Melanocyte of skin (primary cell): ENCODE measurements at places on chromosomes 7 and 10. TPM values are rescaled to one million over a fixed set of nuclear protein-coding genes. Genes with fewer than 3 reads are reported as not detected.

The OR2A5 gene
- total RNA-seq: not detected in 2 replicates

The GLUD1 gene
- total RNA-seq: 114 and 203 TPM in 2 replicates

The RBM20 gene
- 0.34 and 0.36 TPM in 2 replicates for total RNA-seq

The STRIP2 gene
- total RNA-seq: 14.9 and 17.6 TPM in 2 replicates

The RARRES2 gene
- 1.00 and 2.2 TPM in 2 replicates for total RNA-seq

The ATOH7 gene
- total RNA-seq: 0.15 TPM in 1 of 2 replicates, not detected in the other

The MMD2 gene
- not detected in 2 replicates for total RNA-seq

The EIF4EBP2 gene
- 20.6 and 49.1 TPM in 2 replicates for total RNA-seq

The CACNB2 gene
- 0.34 and 0.36 TPM in 2 replicates for total RNA-seq

The PON1 gene
- total RNA-seq: under 0.01 TPM in 1 of 2 replicates, not detected in the other

The LIPF gene
- total RNA-seq: not detected in 2 replicates

The SPDYE2B gene
- not detected in 2 replicates for total RNA-seq

The LDB1 gene
- total RNA-seq: 75.3 and 79.3 TPM in 2 replicates

The DNAJB6 gene
- 54.7 and 83.6 TPM in 2 replicates for total RNA-seq

The SORCS3 gene
- total RNA-seq: under 0.01 TPM in 1 of 2 replicates, not detected in the other

The ALOX5 gene
- total RNA-seq: not detected in 2 replicates

The LRIT2 gene
- not detected in 2 replicates for total RNA-seq

The CPED1 gene
- total RNA-seq: 1.1 and 2.4 TPM in 2 replicates

The PSMA2 gene
- 95.9 and 109 TPM in 2 replicates for total RNA-seq

The PTPRN2 gene
- total RNA-seq: under 0.01 TPM in 1 of 2 replicates, not detected in the other

The CLDN4 gene
- total RNA-seq: under 0.01 TPM in 1 of 2 replicates, not detected in the other

The SEMA3A gene
- total RNA-seq: 2.8 and 2.9 TPM in 2 replicates

The C10orf105 gene
- total RNA-seq: not detected in 2 replicates

The DENND2A gene
- 11.3 and 13.8 TPM in 2 replicates for total RNA-seq

The TFEC gene
- under 0.01 TPM in 1 of 2 replicates, not detected in the other for total RNA-seq
